ENCODE measurements at places on chromosomes 11 and 22.

DNA sequence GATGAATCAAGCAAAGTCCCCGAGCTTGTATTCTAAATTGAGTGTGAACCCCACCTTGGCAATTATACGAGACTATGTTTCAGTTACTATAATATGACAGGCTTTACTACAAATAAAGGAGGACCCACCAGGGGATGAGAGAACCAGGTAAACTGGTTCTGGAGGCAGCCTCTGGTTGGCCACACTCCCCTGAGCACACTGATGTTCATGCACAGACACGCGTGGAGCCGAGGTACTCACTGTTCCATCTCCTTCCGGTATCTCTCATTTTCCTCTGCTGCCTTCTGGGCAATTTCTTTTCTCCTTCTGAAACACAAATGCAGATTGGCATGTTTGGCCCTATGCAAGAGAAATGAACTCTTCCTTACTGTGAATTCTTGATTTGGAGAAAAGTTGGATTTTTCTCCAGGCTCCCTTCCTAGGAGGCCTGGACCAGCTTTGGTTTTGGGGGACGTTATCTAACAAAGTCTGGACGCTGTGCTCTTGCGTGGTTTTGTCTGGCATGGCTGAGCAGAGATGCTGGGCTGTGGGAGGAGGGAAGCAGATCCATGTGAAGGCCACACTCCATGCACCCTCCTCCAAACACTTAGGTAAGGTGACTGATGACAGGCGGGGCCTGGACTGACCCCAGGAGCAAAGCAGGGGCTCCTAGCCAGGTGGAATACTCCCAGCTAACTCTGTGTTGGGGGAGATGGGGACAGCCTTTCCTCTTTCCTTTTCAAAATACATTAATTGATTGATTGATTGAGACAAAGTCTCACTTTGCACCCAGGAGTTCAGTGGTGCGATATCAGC, 22.9 kb downstream of the USH1C start:
- DNase-seq, result no peak

- DNase-seq, result no peak
Observed at GRCh38 chr22:31776231-31776630, 22.4 kb downstream of the DEPDC5 start.

DNA sequence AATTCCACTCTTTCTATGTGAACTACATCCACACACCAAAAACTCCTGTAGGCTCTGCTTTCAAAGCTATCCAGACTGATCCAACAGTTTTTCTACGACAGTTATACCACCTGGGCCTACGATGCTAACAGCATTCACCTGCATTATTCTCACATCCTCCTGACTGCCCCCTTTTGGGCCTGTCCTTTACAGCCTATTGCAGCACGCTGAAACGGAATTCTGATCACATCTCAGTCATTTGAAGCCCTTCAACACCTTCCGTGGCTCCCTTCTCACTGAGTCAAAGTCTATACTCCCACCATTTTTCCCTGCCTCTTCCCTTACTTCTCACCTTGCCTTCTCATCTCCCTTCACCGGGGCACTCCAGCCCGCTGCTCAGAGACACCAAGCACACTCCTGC, 791.3 kb upstream of the KIRREL3 start:
- DNase-seq, result no peak

DNA sequence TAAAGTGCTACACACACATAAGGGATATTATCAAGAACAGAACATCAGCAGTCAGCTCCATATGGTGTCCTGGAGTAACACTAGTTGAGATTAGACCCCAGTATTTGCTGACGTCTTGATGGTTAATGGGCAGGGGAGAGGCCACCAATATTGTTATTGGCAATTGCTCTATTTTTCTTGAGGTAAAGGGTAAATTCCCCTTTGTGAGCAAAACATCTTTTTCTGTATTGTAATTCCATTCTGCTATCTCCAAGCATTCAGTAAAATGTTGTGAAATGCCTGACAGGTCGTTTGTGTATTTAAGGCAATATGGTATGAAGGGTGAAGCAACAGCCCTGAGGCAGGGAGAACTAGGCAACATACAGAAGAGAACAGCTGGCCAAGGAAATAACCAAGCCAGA, 21.9 kb downstream of the PC start:
- no peak for DNase-seq

DNA sequence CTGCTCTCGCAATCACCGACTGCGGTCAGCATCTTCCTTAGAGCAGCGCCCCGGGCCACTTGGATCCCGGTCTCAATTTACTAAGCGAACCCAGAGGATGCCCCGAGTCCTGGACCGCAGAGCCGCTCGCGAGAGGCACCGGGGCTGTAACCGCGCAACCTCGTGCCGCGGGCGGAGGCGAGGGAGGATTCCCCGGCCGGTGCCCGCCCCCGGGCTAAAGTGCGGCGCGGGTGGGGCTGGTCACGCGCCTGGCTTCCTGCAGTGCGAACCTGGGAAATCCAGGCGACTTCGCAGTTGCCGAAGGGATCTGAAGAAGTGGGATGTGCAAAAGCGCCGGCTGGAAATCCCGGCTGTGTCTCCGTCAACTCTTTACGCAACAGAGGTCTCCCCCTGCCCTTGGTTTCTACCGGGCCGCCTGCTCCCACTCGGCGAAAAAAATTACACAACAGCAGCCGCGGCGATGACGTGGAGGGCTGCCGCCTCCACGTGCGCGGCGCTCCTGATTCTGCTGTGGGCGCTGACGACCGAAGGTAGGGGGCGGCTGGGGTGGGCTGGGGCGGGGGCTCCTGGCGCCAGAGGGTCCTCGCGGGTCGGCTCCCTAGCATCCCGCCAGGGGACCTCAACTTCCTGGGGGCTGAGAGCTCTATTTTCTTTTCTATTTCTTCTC, at the start of gene NCR3LG1:
Gene NCR3LG1, plus strand, starts transcription at position 291 of the 667 bp plus-strand sequence. Its CDS starts 170 bp downstream, at position 461.
- DNase-seq, result no peak

- DNase-seq, result no peak
Observed at GRCh38 chr11:82937554-82937953, 36.0 kb downstream of the DDIAS start.

DNA sequence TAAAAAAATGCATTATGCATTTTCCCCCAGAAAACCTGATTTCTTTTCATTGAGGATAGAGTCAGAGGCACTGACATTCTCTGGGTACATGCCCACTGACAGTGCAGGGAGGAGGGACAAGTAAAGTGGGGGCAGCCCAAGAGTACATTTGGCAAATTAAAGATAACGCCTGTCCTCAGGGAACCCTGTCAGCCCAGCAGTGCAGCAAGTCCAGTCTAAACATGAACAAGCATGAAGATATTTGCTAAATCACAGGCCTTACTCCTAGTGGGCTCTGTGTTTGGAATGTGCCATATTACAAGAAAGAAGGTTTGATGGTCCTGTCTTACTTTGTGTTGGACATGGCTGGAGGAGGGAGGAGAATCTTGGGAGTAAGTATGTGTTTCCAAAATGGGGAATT, 37.9 kb downstream of the AMOTL1 start:
- DNase-seq, result no peak

DNA sequence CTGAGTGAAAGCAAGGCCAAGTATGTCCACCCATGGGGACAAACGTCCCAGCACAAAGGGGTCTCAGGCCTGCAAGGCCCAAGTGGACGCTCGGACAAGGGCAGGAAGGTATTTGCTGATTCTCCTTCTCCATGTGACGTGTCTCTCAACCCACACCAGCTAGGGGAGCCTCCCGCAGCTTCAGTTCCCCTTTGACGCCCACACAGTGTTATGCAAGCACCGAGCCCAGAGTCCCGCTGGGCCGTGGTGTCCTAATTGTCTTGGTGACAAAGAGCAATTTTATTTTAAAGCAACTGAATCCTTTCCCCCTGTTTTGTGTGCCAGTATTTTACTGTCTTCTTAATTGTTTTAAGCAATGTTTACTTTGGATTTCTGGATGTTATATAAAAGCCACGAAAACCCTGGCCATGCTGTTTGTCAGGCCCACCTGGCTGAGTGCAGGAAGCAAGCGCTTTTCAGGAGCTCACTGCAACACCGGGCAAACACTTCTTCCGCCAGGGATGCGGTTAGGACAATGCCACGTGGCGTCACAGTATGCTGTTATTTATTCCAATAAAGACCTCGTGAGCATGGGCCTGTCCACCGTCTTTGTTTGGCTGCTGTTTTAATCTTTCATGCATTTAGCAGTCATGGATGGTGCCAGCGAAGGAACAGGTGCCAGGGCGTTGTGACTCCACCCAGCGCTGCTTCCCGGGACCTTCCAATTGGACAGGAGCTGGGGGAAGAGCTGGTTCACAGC, 8.2 kb upstream of the PARVG start:
- no peak for DNase-seq

GRCh38 chr11:127199306-127199801, 198.8 kb upstream of the KIRREL3 start:
- DNase-seq, result no peak

GRCh38 chr11:122362381-122362780, 246.4 kb upstream of the BLID start:
- DNase-seq, result no peak

- no peak for DNase-seq
Observed at GRCh38 chr11:416757-417621, 2.2 kb upstream of the SIGIRR start.

DNA sequence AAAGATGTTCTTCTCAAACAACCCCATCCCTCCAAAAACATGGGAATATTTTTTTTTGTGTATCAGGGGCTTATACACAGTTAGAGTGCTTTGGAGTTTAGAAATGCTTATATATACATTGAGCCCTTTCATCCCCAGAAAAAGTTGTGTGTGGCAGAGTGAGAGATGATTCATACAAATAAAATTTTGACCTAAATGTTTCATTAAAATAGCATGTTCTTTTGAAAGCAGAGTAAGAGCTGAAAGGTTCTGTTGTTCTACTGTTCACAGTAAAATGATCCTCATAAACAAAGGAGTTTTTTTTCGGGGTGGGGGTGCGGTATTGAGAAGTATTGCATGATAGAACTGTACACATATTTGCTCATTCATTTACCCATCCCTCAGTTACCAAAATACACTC, 512.4 kb downstream of the DLG2 start:
- no peak for DNase-seq

DNA sequence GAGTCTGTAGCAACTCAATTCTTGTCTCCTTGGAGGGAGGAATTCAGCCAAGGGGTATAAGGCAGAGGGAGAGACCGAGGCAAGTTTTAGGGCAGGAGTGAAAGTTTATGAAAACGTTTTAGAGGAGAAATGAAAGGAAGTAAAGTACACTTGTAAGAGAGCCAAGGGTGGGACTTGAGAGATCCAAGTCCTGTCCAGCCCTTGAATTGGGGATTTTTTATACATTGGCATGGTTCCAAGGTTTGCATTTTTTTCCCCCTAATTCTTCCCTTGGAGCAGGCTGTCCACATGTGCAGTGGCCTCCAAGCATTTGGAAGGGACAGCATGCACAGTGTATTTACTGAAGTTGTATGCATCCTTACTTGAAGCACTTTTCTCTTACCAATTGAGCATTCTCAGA, 192.1 kb downstream of the LUZP2 start:
- peak; percentile 8 for DNase-seq

GRCh38 chr11:134086376-134086775, 17.5 kb downstream of the JAM3 start:
- no peak for DNase-seq

- DNase-seq, result no peak
Observed at GRCh38 chr22:21446827-21447690, 20.1 kb upstream of the TMEM191C start.

GRCh38 chr11:76124905-76125770, 81.2 kb downstream of the WNT11 start:
- no peak for DNase-seq

- DNase-seq, result no peak
Observed at GRCh38 chr11:31877083-31877482, 66.0 kb upstream of the PAX6 start.

DNA sequence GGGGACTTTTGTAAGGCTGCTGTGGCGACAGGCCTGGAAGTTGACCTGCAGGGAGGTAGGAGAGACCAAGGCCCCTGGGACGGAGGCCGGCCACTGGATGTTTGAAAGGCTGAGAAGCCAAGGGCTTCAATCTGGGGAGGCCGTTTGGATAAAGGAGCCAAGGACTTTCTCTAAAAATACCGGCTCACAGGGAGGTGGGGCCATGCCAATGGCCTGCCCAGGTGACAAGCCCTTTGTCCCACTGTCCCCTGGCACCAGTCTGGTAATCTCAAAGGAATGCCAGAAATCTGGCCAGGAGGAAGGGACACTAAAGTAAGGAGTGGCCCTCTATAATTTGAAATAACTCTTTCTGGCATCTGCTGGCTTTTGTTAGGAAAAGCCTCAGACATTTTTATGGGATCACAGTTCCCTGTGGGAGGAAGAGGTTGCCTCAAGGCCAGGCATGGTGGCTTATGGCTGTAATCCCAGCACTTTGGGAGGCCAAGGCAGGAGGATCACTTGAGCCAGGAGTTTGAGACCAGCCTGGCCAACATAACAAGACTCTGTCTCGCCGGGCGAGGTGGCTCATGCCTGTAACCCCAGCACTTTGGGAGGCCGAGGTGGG, 1.9 kb upstream of the CHKA start:
- no peak for DNase-seq

DNA sequence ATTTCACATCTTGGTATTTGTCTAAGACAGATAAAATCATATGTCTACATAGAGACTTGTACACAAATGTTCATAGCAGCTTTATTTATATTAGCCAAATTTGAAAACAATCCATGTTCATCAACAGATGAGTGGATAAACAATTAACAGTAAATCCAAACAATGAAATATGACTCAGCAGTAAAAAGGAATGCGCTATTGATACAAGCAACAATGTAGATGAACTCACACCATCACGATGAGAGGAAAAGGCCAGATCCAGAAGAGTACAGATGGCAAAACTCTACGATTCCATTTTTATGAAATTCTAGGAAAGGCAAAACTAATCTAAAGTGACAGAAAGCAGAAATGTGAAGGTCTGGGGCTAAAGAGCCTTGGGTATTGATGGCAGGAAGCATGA, 384.3 kb downstream of the NTM start:
- DNase-seq, result no peak

DNA sequence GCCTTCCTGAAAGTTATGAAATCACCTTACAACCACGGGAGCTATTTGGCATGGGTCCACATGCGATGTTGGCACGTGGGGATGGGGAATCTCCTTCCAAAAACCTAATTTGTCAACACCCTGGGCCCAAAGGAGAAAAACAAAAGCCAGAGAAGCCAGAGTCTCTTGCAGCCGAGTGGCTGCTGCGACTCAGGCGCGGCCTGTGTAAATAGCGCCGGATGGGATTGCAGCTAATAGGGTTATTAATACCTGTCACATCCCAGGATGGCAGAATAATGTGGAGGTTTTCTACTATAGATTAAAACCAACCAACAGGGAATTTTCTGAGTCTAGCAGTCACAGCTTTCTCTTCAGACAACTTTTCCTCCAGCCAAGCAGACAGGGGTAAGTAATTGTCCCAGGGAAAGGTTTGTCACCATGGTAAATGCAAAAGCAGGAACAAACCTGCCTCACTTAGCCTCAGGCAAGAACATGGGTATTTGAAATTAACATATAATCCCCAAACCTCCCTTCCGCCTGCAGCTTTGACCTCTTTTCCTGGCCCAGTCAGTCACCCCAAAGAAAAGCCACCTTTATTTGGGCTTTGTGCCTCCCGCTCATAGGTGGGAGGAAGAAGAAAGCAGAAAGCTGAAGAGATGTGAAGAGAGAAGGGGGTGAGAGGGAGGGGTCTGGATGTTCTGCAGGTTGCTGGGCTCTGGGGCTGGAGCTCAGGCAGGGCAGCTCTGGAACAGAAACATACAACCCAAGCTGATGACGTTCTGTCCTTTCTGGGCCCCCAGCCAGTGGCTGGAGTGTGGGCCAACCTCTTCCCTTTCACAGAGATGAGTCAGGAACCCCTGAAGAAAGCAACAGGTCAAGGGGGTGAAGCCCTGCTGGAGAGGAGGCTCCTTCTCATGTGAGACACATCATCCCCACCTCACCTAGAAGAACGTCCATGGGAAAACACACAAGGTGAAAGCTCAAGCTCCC, 376.5 kb downstream of the NXPE2 start:
- DNase-seq, result no peak

- no peak for DNase-seq
Observed at GRCh38 chr11:7575841-7576725, 62.3 kb downstream of the PPFIBP2 start.

Data from forelimb muscle (tissue), 1 donor.